Stimulated activated CD4-positive, alpha-beta T cell treated with anti-CD3 and anti-CD28 coated beads, Interleukin-12 subunit alpha, Interleukin-12 subunit beta, amount 100 ng/mL, for 24 hours (primary cell): ENCODE measurements at places on chromosomes 2 and 18.

- no peak for DNase-seq
These were observed 300.8 kb downstream of the BCL11A start for GRCh38 chr2:60252581-60253150.

- no peak for DNase-seq
These were observed 302.9 kb downstream of the LRRTM1 start for GRCh38 chr2:80001701-80002101.

DNA sequence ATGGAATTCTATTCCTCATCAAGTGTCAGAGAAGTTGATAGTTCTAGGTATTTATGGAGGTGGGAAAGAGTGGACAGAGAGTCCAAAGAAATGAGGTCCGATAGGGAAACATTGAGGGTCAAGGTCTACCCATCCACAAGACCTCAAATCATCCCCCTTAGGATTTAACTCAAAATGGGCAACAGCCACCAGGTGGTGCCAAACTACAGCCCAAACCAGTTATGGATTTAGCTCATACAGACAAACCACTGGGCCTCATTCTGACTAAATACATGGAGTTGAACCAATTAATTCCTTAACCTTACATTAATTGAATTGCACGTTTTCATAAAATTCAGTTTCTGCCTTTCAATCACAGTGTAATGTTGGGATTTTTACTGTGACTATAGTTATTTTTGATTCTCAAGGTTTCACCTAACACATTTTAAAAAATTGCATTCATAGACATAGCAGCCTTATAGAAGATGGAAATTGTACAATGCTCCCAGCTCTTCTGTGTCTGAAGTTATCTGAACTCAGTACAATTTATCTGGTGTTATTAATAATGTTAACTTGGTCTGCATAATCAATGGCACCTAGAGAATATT, 98.2 kb upstream of the HNMT start:
- peak; percentile 5 for DNase-seq

GRCh38 chr18:12703664-12704063, 822 bp downstream of the PSMG2 start:
- DNase-seq, result no peak

DNA sequence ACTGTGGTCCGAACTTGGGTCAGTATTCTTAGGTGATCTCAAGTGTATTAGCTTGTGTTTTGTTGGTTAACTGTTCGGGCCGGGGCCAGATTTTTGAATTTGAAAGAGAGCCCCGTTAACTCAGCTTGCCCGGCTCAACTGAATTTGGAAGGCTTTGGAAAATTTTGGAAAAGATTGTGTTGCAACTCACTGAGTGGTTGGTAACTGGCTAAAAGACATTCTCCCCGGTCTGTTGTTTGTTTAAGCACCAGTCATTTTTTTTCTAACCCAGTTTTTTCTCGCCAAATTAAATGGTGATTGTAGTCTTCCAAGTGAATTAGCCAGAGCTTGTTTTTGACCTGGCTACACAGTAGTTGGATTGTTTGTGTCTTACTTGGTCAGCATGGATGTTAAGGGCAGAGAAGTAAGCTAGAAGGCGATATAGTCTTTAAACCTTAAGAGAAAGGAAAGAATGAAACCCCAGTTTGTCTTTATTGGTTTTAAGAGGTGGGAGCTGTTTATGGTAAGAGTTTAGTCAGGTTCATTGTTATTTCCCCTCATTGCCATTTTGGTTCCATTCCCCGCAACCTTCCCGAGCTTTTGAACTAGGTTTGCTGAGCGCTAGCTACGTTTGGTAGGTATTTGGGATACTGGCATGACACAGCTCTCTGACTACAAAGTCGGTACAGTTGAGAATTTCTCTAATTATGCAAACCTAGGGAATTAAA, 2.4 kb downstream of the MAP4K4 start:
- DNase-seq, result no peak

DNA sequence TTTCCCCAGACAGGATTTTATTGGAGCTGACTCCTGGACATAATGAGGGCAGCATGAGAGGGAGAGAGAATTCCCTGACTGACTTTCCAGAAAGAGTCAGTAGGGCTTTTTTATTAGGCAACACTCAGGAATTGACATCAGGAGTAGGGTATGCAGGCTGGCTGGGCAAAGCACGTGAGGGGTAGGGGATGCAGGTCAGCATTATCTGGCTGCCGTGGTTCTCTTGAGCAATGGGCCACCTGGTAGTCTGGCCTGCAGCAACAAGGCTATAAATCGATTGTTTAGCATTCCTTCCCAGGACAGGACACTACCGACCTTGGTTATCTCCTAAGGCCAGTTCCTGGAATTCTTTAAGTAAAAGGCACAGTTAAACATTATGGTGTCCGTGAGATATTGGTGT, 160.8 kb upstream of the AGAP1 start:
- DNase-seq, result no peak

DNA sequence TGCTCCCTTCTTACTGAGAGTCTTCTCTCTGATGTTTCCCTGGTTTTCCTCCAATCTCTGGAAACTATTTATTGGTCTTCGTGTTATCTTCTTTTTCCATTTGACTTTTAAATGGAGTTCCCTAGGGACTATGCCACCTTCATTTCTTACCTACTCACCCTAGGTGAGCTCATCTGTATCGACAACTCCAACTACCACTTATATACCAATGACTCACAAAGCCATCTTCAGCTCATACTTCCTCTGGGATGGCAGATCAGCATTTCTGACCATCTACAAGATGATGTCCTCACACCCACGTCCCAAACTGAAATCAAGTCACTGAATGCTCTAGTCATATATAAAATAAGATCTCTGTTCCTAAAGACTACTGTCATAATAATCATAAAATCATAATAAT, 40.6 kb downstream of the CFAP210 start:
- no peak for DNase-seq

GRCh38 chr2:24792542-24792873, 683 bp downstream of the PTRHD1 start:
- DNase-seq, result no peak

DNA sequence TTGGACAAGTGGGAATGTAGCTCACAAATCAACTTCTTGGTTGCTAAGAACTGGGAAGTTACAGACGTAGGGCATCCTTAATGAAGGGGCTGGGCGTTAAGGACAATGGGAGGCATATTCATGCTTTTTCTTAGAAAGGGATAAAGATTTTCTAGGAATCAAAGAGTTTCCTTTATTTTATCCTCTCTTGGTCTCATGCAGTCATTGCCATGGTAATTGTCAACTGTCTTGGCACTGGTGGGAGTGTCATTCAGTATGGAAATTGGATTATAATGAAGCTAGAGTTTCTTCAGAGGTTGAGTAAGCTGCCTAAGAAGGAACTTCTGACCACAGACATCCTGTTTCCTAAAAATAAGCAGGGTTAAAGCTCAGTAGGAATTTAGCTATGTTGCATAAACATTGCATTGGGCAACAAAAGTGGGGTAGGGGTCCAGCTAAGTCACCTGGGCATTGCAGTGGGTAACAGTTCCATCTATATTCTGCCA, 114.0 kb downstream of the LYPD6B start:
- no peak for DNase-seq

DNA sequence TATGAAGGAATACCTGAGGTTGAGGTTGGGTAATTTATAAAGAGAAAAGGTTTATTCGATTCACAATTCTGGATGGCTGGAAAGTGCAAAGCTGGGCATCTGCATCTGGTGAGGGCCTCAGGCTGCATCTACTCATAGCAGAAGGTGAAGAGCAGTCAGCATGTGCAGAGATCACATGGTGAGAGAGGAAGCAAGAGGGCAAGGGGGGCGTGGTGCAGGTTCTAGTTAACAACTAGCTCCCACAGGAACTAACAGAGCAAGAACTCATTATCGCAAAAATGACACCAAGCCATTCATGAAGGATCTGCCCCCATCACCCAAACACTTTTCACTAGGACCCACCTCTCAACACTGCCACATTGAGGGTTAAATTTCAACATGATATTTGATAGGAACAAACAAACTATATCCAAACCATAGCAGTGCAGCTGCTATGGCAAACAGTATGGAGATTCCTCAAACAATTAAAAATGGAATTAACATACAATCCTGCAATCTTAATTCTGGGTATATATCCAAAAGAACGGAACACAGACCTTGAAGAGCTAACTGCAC, 72.8 kb upstream of the LDLRAD4 start:
- no peak for DNase-seq

- DNase-seq, result no peak
These were observed 53.4 kb downstream of the ADI1 start for GRCh38 chr2:3465844-3466481.

GRCh38 chr2:226184940-226185615, 614.5 kb downstream of the IRS1 start:
- DNase-seq, result no peak

DNA sequence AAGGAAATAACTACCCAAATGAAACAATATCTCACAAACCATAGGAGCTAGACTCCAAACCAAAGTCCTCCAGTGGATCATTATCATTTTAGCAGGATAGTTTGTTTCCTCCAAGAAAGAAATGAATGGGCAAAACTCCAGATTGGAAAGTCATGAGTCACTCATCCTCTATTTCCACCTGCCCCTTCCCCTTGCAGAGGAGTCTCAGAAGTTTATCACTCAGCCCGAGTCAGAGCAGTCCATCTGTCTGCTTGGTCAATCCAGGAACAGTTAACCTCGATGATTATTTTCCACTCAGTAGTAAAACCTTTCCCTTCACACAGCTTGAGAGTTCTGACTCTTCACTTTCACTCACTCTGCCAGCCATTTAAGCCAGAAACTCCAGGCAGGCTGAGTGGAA, 462.2 kb downstream of the BCL11A start:
- DNase-seq, result no peak

DNA sequence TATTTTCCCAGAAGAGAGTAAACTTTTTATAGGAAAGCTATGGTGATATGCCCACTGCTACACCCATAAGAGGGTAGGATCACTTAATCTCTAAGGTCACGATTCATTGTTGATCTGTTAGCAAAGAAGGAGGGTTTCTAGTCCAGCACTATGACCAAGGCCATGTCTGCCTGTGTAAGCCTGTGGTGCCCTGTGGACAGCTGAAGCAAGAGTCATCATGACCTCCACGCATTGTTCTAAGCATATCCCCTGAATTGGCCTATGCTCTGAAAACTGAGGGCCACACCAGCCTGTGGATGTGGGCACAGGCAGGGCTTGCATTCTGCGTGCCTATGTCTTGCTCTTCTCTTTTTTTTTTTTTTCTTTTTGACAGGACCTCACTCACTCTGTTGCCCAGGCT, 89.8 kb upstream of the SMIM21 start:
- no peak for DNase-seq
